ENCODE measurements at places on chromosomes 13 and 19.

DNA sequence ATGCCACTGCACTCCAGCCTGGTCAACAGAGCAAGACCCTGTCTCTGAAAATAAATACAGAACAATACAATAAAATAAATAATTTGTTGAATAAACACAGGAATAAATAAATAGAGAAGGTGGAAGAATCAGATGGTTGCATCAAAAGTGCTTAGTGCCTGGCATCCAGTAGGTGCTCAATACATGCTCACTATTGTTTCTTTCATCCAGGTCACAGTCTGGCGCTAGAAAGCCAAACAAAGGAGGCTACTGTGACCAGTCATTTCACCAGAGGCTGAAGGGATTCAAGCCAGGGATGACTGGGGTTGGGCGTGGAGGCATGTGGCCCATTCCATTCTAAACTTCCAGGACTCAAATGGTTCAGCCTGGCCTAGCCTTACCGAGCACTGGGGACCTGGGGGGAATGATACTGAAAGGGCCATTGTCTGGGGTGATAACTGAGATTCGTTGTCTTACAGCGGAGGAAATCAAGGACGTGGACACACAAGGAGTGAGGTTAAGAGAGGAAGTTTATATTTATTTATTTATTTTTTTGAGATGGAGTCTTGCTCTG is 3.6 kb upstream of the NDUFB7 start:
- DNase-seq = no peak

DNA sequence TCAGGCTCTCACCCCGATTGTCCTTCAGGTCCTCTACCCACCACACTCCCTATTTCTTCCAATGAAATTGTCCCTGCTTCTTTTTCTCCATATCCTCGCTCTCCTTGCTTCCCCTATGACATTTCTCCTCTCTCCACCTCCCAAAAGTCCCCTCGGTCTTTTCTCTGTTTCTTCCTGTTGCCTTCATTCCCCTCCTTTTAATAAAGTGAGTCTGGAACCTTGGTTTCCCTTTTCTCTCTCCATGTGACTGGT is 676 bp upstream of the ZNF574 start:
- no peak for DNase-seq

DNA sequence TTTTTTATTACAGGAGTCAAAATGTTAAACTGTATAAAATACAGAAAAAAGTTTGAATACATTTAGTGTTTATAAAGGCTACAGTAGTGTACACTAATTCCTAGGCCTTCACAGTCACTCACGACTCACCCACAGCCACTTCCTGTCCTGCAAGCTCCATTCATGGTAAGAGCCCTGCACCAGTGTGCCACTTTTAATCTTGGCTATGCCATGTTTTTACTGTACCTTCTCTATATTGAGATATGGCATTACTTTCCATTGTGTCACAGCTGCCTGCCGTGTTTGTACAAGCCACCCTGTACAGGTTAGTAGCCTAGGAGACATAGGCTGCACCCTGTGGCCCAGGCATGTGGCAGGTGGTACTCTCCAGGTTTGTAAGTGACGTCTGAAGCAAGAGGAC is 32.1 kb downstream of the C1QTNF9 start:
- DNase-seq = no peak

GRCh38 chr13:110278859-110279258 is 28.1 kb downstream of the COL4A1 start:
- no peak for DNase-seq

GRCh38 chr19:47419030-47419783 is at the start of gene MEIS3:
MEIS3 (minus strand) TSS chr19:47419527; CDS start chr19:47419081, 446 bp downstream.
- no peak for DNase-seq

DNA sequence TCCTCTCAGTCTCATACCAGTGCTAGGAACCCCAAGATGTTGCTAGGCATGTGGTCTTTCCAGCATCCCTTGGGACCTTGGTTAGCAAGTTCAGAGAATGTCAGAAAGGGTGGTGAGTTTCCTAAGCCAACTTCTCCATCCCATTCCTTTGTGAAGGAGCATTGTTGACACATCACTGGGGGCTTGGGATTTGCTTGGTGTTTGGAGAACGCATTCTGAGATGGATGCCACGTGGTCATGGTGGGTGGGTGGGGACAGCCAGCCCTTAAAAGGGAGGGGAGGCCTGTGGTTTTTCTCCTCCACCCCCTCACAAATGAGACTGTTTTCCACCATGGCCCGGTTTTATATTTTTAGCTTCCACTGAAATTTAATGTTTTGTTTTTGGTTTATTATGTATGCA is 83.3 kb upstream of the ZNF536 start:
- no peak for DNase-seq

DNA sequence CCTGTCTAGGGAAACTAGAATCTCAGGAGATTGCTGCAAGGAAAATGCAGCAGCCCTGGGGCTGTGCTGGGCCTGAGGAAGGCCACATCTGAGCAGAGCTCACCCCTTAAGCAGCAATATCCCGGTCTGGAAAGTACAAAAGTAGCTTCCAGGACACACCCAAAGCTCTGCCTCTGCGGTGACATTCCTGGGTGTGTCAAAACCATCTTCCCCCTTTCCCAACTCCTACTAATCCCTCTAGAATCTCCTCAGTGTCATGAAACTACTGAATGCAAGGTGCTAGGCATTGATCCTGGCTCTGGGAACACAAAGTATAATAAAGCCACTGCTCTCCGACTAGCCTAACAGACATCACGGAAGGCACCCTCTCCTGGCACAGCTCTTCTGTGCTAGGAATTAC is 5.0 kb downstream of the PBX4 start:
- DNase-seq = no peak

DNA sequence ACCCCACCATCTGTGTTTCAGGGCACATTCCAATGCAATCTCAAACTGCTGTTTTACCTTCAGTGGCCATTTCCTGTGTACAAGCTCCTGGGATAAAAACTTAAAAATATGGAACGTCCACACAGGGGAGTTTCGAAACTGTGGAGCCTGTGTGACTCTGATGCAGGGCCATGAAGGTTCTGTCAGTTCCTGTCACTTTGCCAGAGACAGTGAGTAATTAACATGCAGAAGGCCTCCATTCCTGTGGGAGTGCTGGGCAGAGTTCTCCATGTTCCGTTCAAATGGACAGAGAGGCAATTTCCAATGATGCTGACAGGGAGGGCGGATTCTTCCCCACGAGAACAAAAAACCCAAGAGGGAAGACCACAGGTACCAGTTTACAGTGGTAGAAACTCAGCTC is 24.4 kb downstream of the WDR88 start:
- no peak for DNase-seq

DNA sequence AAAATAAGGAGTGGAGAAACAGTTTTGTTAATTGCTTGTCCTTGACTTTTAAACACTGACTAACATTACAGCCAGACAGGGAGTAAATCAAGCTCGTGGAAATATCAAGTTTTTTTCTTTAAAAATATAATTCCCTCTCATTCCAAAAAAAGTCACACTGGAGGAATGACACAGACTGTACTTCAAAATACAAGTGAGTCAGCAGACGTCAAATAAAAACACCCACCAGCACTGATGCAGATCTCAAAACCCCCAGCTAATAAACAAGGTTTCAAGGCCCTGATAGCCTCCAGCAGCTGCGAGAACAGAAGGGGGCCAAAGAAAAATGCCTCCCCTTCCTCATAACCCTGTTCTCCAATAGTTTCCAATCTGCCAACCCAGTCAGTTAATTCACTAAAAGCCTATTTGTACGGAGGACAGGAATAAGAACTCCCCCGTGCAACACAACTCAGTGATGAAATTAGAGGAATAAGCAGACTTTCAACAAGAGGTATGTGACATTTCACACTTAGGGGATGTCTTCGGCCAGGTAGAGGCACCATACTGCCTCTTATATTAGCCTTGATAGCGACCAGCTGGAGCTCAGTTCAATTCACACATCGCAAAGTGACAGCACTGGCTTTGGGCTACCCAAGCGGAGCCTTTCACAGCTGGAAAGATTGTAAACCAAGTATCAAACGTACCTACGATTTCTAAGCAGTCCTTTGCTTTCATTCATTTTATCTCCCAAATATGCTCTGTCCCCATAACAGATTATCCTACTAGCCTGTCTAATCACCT is 561.0 kb upstream of the KLF12 start:
- no peak for DNase-seq

- no peak for DNase-seq
Observed at GRCh38 chr13:62014299-62014698, 598.6 kb upstream of the PCDH20 start.

- DNase-seq = no peak
Observed at GRCh38 chr19:39968789-39969188, 2.2 kb upstream of the PSMC4 start.

GRCh38 chr19:38015761-38016160 is 108.8 kb downstream of the SIPA1L3 start:
- no peak for DNase-seq

DNA sequence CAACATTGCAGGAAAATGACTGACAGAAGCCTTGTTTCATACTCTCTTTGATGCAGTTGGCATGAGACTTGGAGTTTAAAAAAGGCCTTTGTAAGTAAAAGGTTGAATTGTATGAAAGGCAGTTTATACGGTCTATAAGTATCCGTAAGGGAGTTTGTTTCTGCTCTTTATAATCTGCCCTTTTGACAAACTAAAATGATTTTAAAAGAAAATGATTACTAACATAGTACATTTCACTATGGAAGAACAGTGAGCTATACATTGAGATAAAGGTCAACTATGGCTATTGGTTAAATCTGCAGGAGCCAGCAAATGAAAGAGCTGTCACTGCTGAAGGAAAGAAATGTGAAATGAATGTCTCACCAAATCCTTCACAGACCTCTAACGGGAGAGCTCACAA is 296.1 kb upstream of the SLITRK6 start:
- no peak for DNase-seq

DNA sequence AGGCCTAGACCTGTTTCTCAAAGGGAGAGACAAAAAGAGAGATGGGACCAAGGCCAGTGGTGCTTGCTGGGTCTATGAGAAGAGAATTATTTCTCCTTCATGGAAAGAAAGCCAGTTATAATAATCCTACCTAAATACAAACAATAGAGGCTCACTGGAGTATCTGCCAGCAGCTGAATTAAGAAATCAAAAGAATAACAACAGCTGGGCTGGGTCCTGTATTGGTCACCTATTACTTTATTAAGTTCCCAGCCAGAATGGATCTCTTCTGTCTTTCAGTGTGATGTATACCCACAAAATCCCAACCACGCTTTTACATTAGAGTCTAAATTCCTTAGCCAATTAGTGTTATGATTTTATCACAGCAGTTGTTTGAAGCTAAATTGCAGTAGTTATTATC is 297.8 kb upstream of the DACH1 start:
- no peak for DNase-seq

GRCh38 chr19:33434886-33435705 is 61.6 kb downstream of the CEBPG start:
- DNase-seq = no peak

DNA sequence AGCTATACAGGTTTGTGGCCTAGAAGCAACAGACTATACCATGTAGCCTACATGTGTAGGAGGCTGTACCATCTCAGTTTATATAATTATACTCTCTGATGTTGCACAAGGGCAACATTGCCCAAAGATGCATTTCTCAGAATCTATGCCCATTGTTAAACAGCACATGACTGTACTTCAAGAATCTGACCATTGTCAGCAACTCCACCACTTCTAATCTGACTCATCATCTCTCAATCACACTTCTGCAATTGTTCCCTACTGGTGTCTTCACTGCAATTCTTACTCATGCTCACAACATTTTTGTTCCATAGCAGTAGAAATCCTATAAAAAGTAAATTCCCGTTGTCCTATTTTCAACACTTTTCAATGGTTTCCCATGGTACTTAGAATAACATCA is 63.9 kb upstream of the ATXN8OS start:
- DNase-seq = no peak

DNA sequence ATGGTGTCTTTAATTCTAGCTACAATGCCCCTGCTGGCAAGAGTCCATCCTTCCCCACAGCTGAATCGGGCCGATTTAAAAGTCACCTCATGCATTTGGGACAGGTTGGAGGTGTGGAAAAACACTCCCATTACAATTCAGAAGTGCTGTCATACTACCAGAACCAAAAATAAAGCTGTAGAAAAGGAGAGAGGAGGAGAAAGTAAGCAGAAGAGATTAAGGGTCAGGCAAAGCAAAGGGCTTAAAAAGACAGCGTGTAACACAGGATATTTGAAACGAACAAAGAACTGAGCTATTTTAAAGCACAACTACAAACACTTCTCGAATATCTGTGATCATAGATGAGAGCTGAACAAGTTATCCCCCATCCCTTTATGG is 90.4 kb downstream of the FGF14 start:
- DNase-seq = no peak

DNA sequence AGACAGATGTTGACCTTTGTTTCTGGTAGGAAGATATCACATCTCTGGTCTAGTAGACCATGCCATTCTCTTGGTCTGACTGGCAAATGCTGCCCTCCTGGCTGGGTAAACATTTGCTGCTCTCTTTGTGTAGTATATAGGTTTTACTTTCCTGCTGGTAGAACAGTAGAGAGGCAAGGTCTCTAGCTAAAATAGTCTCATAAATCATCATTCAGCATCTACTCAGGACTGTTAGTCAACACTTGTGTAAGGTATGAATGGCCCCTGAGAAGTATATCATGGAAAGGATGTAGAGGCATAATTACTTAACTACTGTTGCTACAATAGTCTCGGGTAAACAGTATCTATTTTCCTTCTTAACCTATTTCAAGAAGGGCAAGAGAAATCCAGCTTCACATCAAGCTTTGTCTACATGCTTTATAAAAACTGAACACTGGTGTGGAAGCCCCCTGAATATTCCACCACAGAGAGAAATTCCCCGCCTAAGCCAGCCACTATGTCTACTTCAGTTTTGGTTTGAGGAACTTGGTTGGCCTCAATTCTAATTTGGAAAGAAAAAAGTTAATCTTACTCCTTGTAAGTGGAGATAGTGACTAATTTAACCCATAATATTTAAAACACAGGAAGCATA is 18.4 kb upstream of the MYCBP2 start:
- DNase-seq = no peak
